Activated CD4-positive, CD25-positive, alpha-beta regulatory T cell (primary cell): ENCODE measurements at places on chromosomes 2 and 18.

DNA sequence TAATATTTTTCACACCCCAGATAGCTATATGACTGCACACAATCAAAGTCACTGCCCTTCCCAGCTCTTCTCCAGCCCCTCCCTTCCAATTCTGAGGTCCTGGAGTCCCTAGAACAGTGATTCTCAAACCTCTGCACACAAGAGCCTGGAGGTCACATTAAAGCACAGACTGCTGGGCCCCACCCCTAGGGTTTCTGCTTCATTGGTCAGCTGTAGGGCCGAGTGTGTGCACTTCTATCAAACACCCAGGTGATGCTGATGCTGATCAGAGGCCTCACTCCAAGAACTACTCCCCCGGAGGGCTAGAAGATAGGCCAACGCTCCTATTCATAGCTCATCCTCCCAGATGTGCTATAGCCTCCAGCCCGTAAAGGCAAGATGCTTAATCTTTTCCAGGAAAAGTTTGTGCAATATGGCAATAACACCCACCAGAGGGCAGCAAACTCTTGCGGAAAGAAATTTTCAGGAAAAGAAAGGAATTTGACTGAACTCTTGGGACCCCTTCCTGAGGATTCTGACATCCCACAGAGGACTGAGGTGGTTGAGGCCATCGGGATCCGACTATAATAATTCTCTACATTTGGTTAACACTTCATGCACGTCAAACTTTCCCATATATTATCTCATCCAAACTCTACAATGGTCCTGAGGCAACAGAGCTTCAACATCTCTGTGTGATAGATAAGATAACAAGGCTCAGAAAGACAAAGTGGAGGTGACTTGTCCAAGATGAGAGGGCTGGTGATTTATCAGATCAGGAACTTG, 194.2 kb upstream of the PKDCC start:
- no peak for DNase-seq

- no peak for DNase-seq
Measured at GRCh38 chr2:95272299-95272751, 1.9 kb upstream of the PROM2 start.

DNA sequence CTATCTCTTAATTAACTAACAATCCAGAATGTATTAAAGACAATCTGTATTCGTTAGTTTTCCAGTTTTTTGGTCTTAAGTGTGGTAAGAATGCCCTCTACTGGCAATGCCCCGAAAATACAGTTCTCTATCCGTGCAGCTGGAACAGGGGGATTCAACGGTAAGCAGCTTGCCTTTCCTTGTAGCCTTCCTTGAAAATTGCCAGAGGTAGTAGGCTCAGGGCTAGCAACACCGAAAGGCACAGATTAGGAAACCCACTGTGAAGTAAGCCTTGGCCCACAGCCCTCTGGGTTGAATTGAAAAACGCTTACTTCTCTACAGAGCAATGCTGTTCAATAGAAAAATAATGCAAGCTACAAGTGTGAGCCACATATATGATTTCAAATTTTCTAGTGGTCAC, 17.1 kb upstream of the VPS4B start:
- no peak for DNase-seq

- no peak for DNase-seq
Measured at GRCh38 chr2:199366406-199366805, 91.3 kb downstream of the SATB2 start.

GRCh38 chr2:129757915-129758783, 221.3 kb upstream of the RAB6C start:
- no peak for DNase-seq

GRCh38 chr2:159795841-159796690, 1.9 kb downstream of the CD302 start:
- DNase-seq: no peak

GRCh38 chr2:4668381-4668780, 965.0 kb downstream of the DCDC2C start:
- no peak for DNase-seq

DNA sequence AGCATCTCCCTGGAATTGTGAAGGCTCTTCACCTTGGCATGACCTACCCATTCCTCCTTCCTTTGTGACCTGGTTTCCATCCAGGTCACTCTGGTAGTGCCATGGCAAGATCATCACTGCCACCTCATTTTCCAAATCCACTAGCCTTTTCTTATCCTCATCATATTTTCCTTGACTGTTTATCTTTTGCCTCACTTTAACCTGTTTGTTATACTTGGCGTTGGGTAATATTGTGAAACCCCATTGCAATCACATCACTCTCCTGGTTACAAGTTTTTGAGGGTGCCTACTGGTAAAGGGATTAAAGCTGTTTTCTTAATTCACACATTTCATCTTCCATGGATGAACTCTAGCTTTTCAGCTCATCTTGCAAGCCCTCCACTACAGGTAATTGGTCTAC, 39.1 kb upstream of the IGFBP2 start:
- no peak for DNase-seq

- no peak for DNase-seq
Measured at GRCh38 chr2:122390406-122390805, 635.0 kb downstream of the TSN start.

DNA sequence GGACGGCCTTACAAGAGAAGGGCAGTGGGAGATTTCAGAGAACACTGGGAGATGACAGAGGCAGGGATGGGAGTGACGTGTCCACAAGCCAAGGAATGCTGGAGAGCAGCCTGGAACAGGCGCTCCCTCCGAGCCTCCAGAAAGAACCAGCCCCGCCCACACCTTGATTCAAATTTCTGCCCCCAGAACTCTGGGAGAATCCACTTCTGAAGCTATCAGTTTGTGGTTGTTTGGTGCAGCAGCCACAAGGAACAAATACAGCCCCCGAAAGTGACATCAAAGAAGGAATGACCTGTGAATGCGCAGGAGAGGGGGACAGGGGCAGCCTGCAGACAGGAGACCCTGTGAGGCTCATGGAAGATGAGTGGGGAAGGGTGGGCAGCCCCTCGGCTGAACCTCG, 67.3 kb downstream of the TWIST2 start:
- no peak for DNase-seq

DNA sequence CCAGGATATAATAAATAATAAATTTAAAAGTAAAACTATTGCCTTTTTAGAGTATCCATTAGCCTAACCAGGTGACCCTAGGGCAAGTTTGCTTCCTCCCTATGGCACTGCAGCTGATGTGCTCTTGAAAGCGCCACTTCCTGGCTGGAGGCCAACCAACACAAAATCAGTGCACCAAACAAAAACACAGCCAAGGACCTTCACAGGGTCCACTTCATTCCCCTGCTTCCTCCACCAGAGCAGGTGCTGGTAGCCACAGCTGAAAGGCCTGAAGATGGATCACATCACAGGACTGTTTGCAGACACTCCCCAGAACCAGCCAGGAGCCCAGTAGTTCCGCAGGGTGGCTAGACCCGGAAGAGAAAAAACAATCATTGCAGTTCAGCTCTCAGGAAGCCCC, 108.8 kb downstream of the TWIST2 start:
- DNase-seq: no peak

- DNase-seq: no peak
Measured at GRCh38 chr2:8761529-8762164, 75.8 kb downstream of the KIDINS220 start.

DNA sequence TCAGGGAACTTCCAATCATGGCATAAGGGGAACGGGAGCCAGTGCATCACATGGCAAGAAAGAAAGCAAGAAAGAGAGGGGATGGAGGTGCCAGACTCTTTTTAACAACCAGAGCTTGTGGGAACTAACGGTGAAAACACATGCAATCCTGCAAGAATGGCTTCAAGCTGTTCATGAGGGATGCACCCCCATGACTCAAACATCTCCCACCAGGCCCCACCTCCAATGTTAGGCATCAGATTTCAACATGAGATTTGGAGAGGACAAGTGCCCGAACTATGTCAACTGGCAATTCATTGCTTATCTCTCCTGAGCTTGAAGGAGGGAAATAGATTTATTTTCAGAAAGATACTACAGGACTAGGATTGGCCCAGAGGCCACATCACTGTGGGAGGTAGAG, 270.0 kb downstream of the SLC4A3 start:
- DNase-seq: no peak

GRCh38 chr2:203867561-203868200, at the start of gene CTLA4:
TSS of gene CTLA4 (plus strand) at chr2:203867771. CDS start at chr2:203867943, 172 bp downstream.
- no peak for DNase-seq

GRCh38 chr2:107412209-107412904, 414.3 kb upstream of the RGPD4 start:
- DNase-seq: no peak

- DNase-seq: no peak
Measured at GRCh38 chr2:37966326-37966725, 41.2 kb downstream of the RMDN2 start.

GRCh38 chr2:137168552-137168951, 403.2 kb downstream of the THSD7B start:
- no peak for DNase-seq

- no peak for DNase-seq
Measured at GRCh38 chr2:215436705-215437565, 1.1 kb upstream of the FN1 start.

DNA sequence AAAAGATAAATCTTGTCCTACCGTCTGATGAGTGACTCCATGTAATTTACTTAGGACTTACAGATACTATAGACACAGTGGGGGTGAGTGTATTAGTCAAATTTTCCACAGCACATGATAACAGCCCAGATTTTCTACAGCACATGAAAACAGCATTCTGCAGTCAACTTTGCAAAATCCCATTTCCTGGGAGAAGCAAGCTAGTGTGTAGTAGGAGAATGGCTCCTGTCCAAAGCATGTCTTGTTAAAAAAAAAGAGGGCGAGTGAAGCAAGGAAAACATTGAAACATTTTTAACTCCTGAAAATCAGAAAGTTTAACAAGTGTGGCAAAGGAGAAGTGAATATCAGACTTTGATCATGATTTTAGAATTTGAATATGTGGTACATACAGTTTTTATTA, 817.8 kb upstream of the FAM98A start:
- DNase-seq: no peak
